ENCODE measurements at places on chromosomes 12 and 14.

DNA sequence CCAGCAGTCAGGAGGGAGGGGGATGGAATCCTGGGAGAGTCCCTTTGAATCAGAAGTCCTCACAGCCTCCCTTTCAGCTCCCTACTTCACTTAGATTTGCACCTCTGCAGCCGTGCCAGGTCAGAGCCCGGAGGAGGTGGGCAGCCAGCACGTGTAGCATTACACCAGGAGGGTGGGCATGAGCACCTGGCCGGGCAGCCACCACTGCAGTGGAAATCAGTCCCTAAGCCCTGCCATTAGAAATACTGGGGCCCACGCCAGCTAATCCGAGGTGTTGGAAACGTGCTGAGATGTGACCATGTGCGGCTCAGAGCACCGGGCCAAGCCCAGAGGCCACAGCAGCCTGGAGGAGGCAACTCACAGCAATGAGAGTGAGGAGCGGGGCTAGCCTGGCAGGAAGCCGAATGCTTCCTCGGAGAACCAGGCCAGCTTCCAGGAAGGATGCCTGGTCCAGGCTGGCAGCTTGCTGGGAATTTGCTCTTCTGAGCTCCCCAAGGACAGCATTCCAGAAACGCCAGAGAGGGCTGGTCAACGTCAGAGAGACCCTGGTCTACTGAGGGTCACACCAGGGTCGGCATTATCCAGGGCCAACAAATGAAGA is 9.4 kb upstream of the CACNA2D4 start:
- H3K27ac ChIP-seq: no peak overlapping the region
- peaks cover 25% of the 10 kb centered on the region for H3K4me1 ChIP-seq
- no peak for DNase-seq

- H3K4me3 ChIP-seq: no peak overlapping the region
- H3K27me3 ChIP-seq: no peaks in the 10 kb centered on the region
- no peak for DNase-seq
- no peaks in the 10 kb centered on the region for H3K4me1 ChIP-seq
Measured at GRCh38 chr12:19707948-19708409, 268.7 kb downstream of the AEBP2 start.

DNA sequence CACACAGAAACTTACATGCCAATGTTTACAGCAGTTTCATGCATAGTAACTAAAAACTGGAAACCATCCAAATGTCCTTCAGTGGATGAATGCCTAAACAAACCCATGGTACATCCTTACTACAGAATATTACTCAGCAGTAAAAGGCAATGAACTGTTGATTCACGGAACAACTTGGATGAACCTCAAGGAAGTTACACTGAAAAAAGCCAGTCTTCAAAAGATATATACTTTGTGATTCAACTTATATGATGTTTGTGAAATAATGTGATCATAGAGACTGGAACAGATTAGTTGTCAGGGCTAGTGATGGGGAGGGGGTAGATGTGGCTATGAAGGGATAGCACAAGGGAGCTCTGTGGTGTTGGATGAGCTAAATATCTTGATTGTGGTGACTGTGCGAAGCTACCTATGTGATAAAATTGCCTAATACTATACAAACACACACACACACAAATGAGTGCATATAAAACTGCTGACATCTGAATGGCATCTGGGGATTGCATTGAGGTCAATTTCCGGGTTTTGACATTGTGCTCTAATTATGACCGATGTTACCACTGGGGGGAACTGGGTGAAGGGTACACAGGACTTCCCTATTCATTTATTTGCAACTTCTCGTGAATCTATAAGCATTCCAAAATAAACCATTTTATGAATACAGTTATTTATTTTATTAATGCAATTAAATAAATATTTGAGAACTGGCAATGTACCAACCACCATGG is 94.3 kb downstream of the RIN3 start:
- H3K4me3 ChIP-seq: no peak overlapping the region
- no peaks in the 10 kb centered on the region for H3K27me3 ChIP-seq
- H3K4me1 ChIP-seq: peaks cover 30% of the 10 kb centered on the region

GRCh38 chr14:68786491-68787091 is 6.3 kb downstream of the ZFP36L1 start:
- peaks cover 60% of the 10 kb centered on the region for H3K4me1 ChIP-seq
- H3K27me3 ChIP-seq: no peaks in the 10 kb centered on the region
- H3K4me3 ChIP-seq: peak overlapping the region; percentile 85
- H3K36me3 ChIP-seq: peaks cover 23% of the 10 kb centered on the region
- DNase-seq: no peak
- peak overlapping the region; percentile 99 for H3K27ac ChIP-seq

- H3K27ac ChIP-seq: no peak overlapping the region
- peaks cover 13% of the 10 kb centered on the region for H3K4me1 ChIP-seq
- no peak for DNase-seq
- H3K4me3 ChIP-seq: no peak overlapping the region
Measured at GRCh38 chr12:89821896-89822295, 113.3 kb upstream of the ATP2B1 start.

- H3K36me3 ChIP-seq: no peaks in the 10 kb centered on the region
- DNase-seq: no peak
- no peak overlapping the region for H3K27ac ChIP-seq
Measured at GRCh38 chr14:99387880-99388279, 92.8 kb downstream of the SETD3 start.

GRCh38 chr14:79960288-79960687 is 251.0 kb downstream of the DIO2 start:
- no peak for DNase-seq
- H3K27me3 ChIP-seq: no peaks in the 10 kb centered on the region
- H3K4me3 ChIP-seq: no peak overlapping the region
- H3K4me1 ChIP-seq: no peaks in the 10 kb centered on the region
- no peak overlapping the region for H3K27ac ChIP-seq

- no peak overlapping the region for H3K27ac ChIP-seq
- peaks cover 16% of the 10 kb centered on the region for H3K27me3 ChIP-seq
- H3K4me3 ChIP-seq: no peak overlapping the region
- no peaks in the 10 kb centered on the region for H3K36me3 ChIP-seq
- no peaks in the 10 kb centered on the region for H3K4me1 ChIP-seq
Measured at GRCh38 chr12:2461046-2461445, 333.7 kb upstream of the FKBP4 start.

DNA sequence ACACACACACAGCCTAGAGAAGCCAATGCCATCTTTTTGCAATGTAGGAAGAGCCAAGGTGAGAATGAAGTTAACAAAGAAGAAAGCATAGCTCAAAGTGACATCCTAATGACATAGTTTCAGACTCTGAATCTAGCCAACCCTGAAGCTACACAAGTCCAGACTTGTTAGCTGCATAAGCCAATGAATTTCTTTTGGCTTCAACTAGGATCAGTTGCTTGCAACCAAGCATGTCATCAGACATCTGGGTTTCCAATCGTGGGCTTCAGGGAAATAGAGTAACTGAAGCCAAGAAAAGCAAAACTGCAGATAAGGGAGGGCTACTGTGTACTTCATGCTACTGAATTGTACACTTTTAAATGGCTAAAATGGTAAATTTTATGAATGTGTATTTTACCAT is 4.4 kb upstream of the GPHN start:
- H3K4me3 ChIP-seq: no peak overlapping the region
- H3K27me3 ChIP-seq: peaks cover 4% of the 10 kb centered on the region
- no peak for DNase-seq
- peaks cover 6% of the 10 kb centered on the region for H3K4me1 ChIP-seq

DNA sequence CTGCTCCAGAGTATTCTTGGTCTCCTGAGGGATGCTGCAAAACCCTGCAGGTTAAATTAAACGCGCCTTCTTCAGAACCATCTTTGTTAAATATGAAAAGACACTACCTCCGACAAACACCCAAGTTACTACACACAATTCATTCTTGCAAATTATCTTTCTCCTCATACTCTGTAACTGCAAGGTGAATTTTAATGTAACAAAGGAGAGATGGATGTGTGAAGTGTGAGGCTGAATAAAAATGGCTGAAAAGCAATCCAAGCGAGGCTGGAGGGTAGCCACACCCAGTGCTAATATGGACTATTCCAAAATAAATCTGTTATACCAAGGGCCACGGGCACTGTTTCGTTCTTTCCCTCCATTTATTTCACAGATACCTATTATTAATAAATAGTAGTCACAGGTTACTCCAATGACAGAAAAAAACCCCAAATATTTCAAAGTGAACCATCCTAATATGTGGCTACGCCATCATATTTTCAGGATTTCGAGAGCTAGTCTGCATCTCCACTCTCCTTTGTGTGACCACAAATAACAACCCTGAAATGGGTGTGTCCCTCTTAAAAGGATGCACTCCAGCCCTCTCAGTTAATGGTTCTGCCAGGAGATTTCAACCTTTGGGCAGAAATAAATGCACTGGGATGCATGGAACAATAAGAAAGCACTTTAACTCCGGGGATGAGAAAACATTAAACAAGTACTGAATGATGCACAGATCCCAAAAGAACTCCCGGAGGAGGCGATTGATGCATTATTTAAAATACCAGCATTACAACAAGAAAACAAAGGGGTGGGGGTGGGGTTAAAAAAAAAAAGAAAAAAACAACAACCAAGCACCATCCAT is 53.1 kb upstream of the CCDC175 start:
- H3K27ac ChIP-seq: no peak overlapping the region
- no peak overlapping the region for H3K4me3 ChIP-seq
- H3K4me1 ChIP-seq: peaks cover 2% of the 10 kb centered on the region

GRCh38 chr12:114911196-114911595 is 227.2 kb upstream of the TBX3 start:
- H3K27ac ChIP-seq: no peak overlapping the region
- no peak overlapping the region for H3K4me3 ChIP-seq
- no peaks in the 10 kb centered on the region for H3K4me1 ChIP-seq

- H3K4me3 ChIP-seq: no peak overlapping the region
- H3K36me3 ChIP-seq: peaks cover 3% of the 10 kb centered on the region
- H3K4me1 ChIP-seq: no peaks in the 10 kb centered on the region
Measured at GRCh38 chr12:30877105-30877875, 49.3 kb upstream of the TSPAN11 start.

GRCh38 chr12:100632445-100632892 is 59.0 kb downstream of the GAS2L3 start:
- no peaks in the 10 kb centered on the region for H3K36me3 ChIP-seq
- no peak for DNase-seq
- H3K4me1 ChIP-seq: no peaks in the 10 kb centered on the region
- no peak overlapping the region for H3K4me3 ChIP-seq
- peaks cover 8% of the 10 kb centered on the region for H3K27me3 ChIP-seq

DNA sequence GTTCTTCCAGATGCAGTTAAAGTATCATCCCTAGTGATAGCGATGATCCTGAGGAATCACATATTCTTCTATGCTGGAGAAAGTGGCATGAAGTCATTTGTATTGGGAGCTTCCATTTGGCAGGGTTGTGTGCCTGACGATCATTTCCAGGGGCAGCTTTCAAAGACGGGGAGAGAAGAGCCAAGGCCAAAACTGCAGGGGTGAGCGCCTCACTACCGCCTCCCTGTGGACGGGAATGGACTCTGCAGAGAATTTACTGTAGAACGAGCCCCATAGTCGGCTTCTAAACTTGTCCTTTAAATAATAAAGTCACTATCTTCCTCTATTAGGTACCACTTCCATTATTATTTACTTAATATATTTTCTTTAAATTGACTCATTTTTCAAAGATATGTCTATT is 555.9 kb upstream of the TMEM132C start:
- no peak for DNase-seq
- no peak overlapping the region for H3K4me3 ChIP-seq
- no peaks in the 10 kb centered on the region for H3K4me1 ChIP-seq
- H3K27me3 ChIP-seq: no peaks in the 10 kb centered on the region
- no peaks in the 10 kb centered on the region for H3K36me3 ChIP-seq

GRCh38 chr12:48545833-48546469 is 20.5 kb downstream of the OR8S1 start:
- no peak overlapping the region for H3K4me3 ChIP-seq
- H3K27me3 ChIP-seq: peaks cover 26% of the 10 kb centered on the region
- peaks cover 3% of the 10 kb centered on the region for H3K36me3 ChIP-seq
- no peak overlapping the region for H3K27ac ChIP-seq
- DNase-seq: no peak
- H3K4me1 ChIP-seq: no peaks in the 10 kb centered on the region

GRCh38 chr14:21069388-21070082 is 569 bp upstream of the ARHGEF40 start:
- peak overlapping the region; percentile 95 for H3K27ac ChIP-seq
- H3K27me3 ChIP-seq: peaks cover 87% of the 10 kb centered on the region
- H3K36me3 ChIP-seq: peaks cover 13% of the 10 kb centered on the region
- H3K4me1 ChIP-seq: peaks cover 38% of the 10 kb centered on the region

DNA sequence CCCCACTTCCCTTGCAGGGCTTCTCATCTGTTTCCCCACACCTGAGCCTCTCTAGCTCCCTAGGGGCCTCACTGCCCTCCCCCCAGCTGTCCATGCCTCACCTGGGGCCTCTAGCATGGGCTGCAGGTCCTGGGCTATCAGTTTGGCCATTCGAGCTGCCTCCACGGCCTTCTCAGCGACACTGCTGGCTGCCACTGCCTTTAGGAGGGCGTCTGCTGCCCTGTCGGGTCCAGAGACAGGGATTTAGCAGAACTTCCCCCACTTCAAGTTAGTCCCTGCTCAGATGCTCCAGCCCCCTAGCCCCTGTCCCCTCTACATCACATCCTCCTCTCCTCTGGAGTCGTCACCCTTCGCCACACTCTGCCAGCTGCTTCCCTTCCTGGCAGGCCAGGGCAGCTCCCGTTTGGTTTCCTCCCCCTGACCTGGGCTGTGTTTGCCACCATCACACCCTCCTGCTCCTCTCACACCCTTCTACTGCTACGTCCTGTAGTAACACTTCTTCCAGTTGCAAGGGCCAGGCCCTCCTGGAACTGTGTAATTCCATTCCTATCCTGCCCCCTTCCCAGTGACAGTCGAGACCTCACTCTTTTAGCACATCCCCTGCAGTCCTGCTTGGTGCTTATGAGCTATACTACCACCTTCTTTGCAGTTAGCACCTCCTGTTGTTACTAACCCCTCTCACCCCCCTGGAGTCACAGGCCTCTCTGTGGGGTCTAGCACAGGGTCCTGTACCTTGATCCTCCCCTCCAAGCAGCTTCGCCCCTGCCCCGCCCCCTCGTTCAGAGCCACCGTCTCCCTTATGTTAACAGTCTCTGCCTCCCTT is 4.3 kb upstream of the AP1G2 start:
- peaks cover 27% of the 10 kb centered on the region for H3K4me1 ChIP-seq
- peaks cover 35% of the 10 kb centered on the region for H3K27me3 ChIP-seq
- H3K36me3 ChIP-seq: peaks cover 11% of the 10 kb centered on the region
- DNase-seq: no peak

GRCh38 chr12:79482921-79483320 is 207.8 kb downstream of the PAWR start:
- H3K4me1 ChIP-seq: no peaks in the 10 kb centered on the region
- H3K27me3 ChIP-seq: no peaks in the 10 kb centered on the region
- no peak for DNase-seq
- H3K4me3 ChIP-seq: no peak overlapping the region
- H3K27ac ChIP-seq: no peak overlapping the region
- no peaks in the 10 kb centered on the region for H3K36me3 ChIP-seq

- DNase-seq: peak; percentile 49
- H3K27me3 ChIP-seq: no peaks in the 10 kb centered on the region
- H3K4me1 ChIP-seq: no peaks in the 10 kb centered on the region
- no peaks in the 10 kb centered on the region for H3K36me3 ChIP-seq
Measured at GRCh38 chr12:130761537-130762318, 45.6 kb upstream of the RIMBP2 start.

GRCh38 chr12:49195736-49196135 is 6.9 kb upstream of the TUBA1A start:
- no peak overlapping the region for H3K4me3 ChIP-seq
- H3K4me1 ChIP-seq: no peaks in the 10 kb centered on the region
- H3K27me3 ChIP-seq: peaks cover 19% of the 10 kb centered on the region
- peaks cover 3% of the 10 kb centered on the region for H3K36me3 ChIP-seq
- H3K27ac ChIP-seq: no peak overlapping the region

- H3K4me1 ChIP-seq: peaks cover 5% of the 10 kb centered on the region
- H3K27ac ChIP-seq: no peak overlapping the region
- peaks cover 9% of the 10 kb centered on the region for H3K27me3 ChIP-seq
- no peak for DNase-seq
Measured at GRCh38 chr14:56494167-56494566, 85.4 kb upstream of the TMEM260 start.

Measured in T-helper 17 cell (primary cell).